Psoas muscle (tissue), 8 donors: ENCODE measurements at places on chromosomes 11 and 22. TPM values are rescaled to one million over a fixed set of nuclear protein-coding genes. Genes with fewer than 3 reads are reported as not detected.

- no peak for DNase-seq
Measured at GRCh38 chr11:17156283-17156682, 51.5 kb downstream of the PIK3C2A start.

DNA sequence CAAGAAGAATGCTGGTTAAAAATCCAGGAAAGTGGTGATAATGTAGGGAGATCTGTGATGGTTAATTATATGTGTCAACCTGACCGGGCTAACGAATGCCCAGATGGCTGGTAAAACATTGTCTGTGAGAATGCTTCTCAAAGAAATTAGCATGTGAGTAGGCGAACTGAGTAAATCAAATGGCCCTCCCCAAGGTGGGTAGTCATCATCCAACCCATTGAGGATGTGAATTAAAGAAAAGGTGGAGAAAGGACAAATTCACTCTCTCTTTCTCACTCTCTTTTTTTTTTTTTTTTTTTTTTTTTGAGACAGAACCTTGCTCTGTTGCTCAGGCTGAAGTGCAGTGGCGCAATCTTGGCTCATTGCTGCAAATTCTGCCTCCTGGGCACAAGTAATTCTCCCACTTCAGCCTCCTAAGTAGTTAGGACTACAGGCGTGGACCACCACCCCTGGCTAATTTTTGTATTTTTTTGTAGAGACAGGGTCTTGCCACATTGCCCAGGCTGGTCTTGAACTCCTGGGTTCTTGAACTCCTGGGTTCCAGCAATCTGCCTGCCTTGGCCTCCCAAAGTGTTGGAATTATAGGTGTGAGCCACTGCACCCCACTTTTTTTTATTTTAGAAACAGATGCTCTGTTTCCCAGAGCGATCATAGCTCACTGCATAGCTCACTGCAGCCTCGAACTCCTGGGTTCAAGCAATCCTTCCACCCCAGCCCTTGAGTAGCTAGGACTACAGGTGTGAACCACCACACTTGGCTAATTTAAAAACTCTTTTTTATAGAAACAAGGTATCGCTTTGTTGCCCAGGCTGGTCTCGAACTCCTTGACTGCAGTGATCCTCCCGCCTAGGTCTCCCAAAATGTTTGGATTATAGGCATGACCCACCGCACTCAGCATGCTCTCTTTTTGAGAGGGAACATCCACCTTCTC, 22.0 kb upstream of the P2RY6 start:
- DNase-seq = peak; percentile 46

DNA sequence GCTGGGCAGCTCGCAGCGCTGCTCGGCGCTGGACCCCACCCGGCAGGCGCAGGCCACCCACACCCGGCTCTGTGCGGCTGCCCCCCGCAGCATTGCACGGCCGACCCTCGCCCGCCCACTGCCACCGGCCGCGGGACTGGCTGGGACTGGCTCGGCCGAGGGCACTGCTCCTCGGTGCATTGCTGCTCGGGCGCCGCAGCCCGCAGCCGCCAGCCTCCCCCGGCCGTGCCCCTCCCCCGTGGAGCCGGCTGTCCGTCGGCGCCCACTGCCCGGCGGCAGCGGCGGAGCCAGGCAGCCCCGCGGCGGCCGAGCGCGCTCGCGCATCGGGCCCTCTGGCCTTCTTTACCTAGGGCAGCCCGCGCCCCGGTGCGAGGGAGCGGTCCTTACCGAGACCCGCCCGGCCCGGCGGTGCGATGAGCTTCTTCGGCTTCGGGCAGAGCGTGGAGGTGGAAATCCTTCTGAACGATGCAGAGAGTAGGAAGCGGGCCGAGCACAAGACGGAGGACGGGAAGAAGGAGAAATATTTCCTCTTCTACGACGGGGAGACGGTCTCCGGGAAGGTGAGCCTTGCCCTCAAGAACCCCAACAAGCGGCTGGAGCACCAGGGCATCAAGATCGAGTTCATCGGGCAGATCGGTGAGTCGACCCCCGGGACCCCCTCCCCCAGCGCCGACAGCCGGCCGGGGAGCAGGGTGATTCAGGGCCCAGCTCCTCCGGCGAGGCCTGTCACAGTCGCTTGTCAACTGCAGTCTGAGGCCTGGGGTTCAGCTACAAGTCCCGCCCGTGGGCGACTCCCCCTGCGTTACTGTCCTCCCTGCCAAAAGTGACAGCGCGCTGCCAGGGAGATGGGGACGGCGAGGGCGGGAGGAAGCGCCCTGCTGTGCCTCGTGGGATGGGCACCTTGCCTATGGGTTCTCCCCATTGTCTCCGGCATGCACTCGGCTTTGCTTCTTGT, 516 bp downstream of the VPS26B start:
- peak; percentile 66 for DNase-seq

- no peak for DNase-seq
Measured at GRCh38 chr11:72237112-72237931, 6.7 kb downstream of the PHOX2A start.

KAT5 gene
- polyA plus RNA-seq = 36.4 TPM

THRSP gene
- 0.61 TPM for polyA plus RNA-seq

KRTAP5-8 gene
- not detected for polyA plus RNA-seq
